ENCODE measurements at places on chromosomes 2 and 18.

DNA sequence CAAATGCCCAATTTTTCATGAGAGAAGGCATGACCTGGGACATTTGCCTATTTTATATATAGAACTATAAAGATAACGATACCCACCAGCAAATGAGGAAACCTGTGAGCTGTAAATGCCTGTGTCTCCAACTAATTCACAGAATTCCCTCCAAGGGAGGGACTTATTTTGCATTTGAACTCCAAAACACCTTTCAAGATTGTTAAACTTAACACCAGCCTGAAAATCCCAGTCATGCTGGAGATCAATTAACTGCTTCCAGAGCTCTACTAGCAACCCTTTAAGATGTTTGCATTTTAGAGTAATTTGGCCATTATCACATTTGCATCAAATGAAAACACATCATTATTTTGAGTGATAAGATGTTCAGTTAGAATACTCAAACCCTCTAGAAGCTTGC, 68.1 kb upstream of the KLHL14 start:
- DNase-seq, result no peak

- no peak for DNase-seq
These were observed 7.6 kb downstream of the BARD1 start for GRCh38 chr2:214801768-214802397.

GRCh38 chr2:205511641-205512040, 170.7 kb upstream of the NRP2 start:
- no peak for DNase-seq

- no peak for DNase-seq
These were observed 295.6 kb upstream of the LRATD1 start for GRCh38 chr2:14336759-14337382.

DNA sequence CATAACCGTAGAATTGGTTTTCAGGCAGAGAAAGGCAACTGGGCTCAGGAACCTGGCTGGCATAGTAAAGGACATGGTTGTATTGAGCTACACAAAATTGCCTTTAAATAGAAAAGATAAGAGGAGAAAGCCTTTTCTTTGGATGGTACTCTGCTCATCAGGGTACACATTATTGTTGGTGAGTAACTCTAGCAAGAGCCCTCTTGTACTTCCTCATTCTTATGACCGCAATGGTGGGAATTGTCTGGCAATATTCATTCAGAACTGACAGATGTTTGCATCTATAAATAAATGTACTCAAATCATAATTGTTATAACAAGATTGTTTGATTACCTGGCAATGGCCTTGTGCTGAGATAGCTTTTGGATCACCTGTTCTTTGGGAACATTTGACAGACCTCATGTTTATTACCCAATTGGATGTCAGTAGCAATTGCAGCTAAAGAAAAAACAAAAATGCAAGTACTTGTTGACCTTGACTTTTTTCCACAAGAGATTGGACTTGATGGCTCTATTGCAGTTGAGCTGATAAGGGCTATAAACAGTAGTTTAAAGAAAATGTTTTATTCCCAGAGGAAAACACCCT, 43.9 kb downstream of the MEIS1 start:
- DNase-seq, result no peak
